ENCODE measurements at places on chromosomes 5 and 9. TPM values are rescaled to one million over a fixed set of nuclear protein-coding genes. Genes with fewer than 3 reads are reported as not detected.

DNA sequence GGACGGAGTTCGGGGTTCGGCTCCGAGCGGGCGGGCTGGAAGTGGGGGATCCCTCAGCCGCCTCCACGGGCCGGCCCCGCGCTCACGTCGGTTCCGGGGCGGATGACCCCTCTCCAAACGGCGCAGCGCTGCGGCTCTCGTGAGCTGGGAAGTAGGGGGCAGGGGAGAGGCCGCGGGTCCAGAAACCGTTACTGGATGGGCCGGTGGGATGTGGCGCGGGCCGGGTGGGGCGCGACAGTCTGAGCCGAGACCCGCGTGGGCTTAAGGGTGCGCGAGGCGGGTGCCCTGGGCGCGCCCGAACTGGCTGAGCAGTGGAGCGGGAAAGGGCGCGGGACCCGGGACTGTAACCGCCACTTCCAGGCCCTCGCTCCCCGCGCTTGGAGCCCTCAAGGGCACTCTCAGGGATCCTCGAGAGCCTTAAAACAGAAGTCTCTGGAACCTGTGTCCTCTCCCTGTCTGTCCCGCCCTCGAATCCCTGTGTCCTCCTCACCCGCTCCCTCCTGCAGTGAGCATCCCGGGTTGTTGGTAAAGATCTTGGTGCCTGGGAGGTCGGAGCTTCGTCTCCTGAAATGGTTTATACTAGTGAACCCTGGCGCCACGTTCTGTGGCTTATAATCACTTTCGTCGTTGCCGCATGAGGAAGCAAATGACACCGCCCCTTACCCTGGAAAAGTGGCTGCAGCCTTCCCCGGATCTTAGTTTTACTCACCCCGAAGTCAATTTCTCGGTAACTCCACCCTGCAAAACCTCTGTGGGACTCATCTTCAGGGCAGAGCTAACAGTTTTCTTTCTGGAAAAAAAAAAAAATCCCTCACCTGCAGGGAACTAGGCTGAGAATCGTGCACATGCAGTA, 571 bp upstream of the MARCHF11 start:
- no peak for DNase-seq

DNA sequence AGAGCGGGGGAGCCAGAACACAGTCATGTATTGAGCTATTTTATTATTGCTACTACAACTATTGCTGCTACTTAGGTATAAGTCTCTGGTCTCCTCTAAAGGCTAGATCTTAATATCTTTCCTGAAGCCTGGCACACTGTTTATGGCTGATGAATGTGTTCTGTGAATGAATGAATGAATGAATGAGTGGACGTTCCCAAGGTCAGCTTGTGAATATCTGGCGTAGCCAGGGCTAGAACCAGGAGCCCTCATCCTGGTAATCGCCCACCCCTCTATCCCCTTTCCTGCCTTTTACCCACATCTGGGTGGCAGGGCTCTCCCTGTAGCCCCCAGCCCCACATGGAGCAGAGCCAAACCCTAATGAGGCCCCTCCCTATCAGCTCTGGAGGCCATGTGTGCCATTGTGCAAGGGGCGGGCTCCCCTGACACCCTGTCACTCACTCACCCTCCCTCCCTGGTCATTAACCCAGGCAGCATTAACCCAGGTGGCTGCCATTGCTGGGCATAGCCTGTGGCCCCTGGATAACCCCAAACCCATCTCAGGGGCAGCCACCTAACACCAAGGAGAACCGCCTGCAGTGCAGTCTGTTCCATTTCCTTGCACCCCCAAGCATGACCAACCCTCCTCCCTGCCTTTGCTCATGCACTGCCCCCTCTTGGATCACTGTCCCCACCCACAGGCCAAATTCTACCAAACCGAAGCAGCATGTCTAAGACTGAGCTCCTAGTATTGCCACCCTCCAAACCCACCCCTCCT, 2.0 kb upstream of the AKNA start:
- DNase-seq: no peak

GRCh38 chr9:78150312-78150982, 85.4 kb upstream of the CEP78 start:
- no peak for DNase-seq

GRCh38 chr5:114296191-114296590, 65.7 kb upstream of the KCNN2 start:
- DNase-seq: no peak

Gene CAMK4
- 5.1 TPM for total RNA-seq
